ENCODE measurements at places on chromosomes 11 and 22.

DNA sequence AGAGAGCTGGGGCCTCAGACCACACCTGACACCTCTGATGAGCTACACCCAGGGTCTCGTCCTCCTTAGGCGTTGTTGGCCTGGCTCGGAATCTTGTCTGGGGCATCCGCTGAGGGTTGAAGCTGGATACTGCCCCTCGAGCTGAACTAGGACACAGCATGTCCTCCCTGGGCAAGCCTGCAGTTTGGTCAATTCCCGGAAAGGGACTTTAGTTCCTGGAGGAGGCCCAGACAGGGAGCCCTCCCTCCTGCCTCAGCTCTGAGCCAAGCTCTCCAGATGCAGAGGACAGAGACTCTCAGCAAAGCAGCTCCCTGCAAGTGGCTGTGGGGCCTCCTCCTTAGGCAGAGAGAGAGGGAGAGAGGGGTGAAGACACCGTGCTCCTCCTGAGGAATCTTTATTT is 4.9 kb downstream of the APOL3 start:
- DNase-seq: no peak

DNA sequence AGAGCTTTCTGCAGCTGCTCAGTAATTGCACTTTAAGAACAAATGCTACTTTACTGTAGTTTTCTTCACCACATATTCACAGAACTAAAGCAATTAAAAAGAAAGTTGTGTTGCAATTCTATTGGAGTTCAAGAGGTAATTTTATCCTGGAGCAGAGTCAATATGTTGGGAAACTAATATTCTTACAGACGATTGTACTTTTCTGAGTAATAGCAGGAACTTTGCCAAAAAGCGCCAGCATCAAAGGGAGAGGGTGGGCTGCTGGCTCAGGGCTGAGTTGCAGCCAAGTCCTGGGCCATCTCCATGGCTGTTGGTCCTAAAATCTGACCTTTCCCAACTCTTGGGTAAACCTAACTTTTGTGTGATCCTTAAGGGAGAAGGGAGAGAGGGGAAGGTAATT is 73.6 kb upstream of the MYO18B start:
- DNase-seq: no peak

DNA sequence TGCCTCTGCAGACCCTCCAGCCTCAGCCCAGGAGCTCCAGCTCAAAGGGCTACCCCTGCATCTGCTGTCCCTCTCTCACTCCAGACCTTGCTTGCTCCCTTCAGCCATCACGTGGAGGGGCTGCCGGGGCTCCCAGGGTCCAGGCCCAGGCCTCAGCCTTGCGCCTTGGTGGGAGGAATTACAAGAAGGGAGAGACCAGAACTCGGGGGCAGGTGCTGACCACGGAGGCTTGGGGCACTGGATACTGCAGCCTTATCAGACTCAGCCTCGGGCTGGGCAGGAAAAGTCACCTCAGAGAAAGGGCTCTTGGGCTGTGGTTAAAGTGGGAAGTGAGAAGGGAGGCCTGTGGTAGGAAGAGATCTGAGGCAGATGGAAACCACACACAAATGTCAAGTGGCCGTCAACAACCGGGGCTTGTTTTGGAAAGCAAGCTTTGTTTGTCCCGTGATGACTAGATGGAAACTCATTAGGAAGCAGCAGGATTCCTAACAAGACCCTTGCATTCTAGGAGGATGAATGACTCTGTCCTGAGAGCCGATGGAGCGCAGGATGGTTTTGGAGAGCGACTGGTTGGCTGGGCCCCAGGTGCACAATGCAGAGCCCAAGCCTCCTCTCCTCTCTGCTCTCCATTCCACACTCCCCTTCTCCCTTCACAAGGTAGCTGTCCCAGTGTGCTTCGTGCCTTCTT is 1321.7 kb downstream of the TBC1D22A start:
- no peak for DNase-seq

GRCh38 chr11:10493041-10493663 is 38.1 kb downstream of the AMPD3 start:
- DNase-seq: no peak

DNA sequence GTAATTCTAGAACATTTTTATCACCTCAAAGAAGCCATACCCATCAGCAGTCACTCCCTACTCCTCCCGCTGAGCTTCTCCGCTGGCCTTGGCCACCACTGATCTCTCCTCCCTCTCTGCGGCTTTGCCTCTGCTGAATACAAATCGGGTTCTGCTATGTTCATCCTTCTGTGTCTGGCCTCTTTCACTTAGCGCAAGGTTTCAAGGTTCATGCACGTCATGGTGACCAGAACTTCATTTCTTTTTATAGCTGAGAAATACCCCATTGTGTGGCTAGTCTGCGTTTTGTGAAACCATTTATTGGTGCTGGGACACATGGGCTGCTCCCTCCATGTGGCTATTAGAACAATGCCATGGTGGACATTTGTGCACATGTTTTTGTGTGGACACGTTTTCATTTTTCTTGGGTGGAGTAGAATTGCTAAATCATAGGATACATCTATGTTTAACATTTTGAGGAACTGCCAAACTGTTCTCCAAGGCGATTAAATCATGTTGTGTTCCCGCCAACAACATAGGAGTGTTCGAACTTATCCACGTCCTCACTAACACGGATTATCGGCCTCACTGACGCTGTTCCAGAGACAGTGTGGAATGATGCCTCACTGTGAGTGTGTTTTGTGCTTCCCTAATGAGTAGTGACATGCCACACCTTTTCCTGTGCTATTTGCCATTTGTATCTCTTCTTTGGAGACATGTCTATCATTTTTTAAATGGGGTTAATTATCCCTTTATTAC is 24.2 kb upstream of the KRTAP5-6 start:
- no peak for DNase-seq

- no peak for DNase-seq
These were observed 23.6 kb downstream of the TOLLIP start for GRCh38 chr11:1285876-1286275.

GRCh38 chr11:110311783-110312579 is 15.6 kb upstream of the RDX start:
- DNase-seq: no peak

GRCh38 chr11:134501406-134502152 is 89.5 kb upstream of the B3GAT1 start:
- no peak for DNase-seq

DNA sequence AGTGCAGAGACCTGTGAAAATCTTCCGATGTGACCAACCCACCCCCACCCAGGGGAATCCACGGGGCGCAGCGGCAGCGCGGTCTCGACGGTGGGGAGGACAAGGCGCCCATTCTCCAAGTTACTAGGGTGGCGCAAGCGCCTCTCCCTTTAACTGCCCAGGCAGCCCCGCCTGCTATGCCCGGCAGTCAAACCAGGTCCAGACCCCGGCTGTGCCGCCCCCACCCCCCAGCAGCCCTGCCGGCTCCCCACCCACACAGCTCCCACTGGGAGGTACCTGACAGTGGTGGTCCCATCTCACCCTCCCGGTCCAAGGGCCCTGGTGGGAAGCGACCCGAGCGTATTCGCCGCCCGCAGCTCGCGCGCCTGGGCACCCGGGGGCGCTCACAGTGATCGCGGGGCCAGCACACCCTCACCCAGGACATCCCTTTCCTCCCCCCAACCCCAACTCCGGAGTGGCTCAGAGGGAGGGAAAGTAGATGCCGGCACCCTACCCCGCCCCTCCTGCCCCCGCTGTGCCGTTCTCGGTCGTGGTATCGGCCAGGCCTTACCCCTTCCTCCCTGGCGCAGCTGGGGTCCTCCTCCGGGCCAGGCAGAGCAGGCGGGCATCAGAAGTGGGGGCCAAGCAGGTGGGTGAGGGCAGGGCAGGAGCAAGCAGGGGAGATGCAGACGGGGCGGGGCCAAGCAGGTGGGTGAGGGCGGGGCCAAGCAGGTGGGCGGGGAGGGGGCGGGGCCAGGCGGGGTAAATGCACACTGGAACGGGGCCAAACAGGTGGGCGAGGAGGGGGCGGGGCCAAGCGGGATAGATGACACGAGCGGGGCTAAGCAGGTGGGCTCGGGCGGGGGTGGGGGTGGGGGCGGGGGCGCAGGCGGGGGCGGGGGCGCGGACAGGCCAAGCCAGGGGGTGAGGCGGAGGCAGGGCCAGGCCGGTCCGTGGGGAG is at the start of gene TRPM5:
Gene TRPM5 (minus strand): TSS at position 634 of the 940 bp plus-strand sequence. CDS start 21,478 bp downstream, outside the sequence.
- DNase-seq: no peak

GRCh38 chr22:50447576-50448551 is 27.0 kb downstream of the SBF1 start:
- no peak for DNase-seq

GRCh38 chr11:59173964-59174663 is 2.2 kb downstream of the DTX4 start:
- no peak for DNase-seq

GRCh38 chr11:126079621-126080124 is 17.0 kb upstream of the CDON start:
- no peak for DNase-seq

DNA sequence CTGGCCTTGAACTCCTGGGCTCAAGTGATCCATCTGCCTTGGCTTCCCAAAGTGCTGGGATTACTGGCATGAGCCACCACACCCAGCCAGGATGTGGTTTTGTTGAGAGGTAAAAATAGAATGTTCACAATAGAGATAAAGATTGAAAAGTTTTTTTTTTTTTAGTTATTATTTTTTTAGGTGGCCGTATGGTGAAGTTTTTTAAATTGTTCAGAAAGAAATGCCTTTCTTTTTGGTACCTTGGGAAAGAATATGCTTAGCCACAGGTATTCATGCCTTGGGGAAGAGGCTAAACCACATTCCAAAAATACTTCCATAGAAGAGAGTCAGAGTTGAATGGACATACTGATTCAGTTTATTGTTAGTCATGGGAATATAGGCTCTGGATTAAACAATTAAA is 143.4 kb downstream of the C11orf91 start:
- no peak for DNase-seq

DNA sequence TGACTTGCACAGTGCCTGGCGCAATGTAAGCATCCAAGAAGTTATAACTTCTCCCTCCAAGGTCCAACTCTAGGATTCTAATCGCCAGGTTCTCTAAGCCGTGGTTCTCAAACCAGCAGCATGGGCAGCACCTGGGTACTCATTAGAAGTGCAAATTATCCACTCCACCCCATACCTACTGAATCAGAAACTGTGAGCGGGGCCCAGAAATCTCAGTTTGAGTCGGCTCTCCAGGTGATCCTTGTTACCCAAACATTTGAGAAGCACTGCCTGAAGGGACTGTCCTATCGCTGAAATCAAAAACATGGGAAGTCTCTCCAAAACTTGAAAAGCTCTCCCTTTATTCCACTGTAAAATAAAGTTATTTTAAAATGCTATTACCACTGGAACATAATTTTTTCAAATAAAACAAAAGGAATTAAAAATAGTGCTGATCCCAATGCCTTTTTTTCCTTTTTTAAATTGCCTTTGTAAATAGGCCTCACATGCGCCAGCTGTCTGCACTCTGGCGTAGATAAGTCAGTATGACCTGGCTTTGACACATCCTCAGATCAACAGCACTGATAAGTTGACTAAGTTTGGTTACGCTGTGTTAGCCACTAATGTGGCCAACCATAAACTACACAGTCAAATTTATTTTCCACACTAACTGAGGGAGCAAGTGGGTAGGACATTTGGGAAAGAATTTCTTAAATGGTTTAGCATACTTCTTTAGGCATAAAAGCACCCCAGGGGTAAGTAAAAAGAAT is 8.4 kb upstream of the CTR9 start:
- DNase-seq: no peak

DNA sequence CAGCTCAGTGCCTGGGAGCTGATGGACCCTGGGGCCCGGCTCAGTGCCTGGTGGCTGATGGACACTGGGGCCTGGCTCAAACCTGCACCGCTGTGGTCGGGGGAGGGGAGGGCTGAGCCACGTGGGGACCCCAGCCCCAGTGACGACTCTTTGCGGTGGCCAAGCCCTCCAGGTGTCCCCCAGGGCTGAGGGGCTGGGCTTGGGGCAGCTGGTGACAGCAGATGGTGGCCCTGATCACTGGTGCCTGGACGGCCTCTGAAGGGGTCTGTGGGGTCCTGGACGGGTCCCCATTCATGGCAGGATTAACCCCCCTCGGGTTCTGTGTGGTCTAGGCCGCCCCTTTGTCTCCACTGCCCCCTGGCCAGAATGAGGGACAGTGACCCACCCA is 3.4 kb upstream of the MUC5B start:
- DNase-seq: no peak

DNA sequence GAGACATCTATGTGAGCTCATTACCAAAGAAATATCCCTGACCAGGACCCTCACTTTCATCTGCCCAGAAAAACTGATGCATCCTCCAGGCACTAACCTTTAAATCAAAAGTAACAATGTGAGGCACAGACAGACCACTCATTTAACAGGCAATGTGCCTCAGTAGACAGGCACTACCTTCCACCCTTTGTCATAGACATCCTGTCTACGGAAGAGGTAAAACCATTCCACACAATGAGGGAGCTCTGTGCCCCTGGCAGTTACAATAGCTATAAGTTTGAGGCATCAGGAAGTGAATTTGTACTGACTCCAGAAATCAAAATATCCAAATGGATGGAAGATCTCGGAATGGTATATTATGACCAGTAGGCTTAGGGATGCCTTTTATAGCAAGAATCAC is 6.7 kb upstream of the CAVIN3 start:
- DNase-seq: no peak

GRCh38 chr11:3857628-3858027 is 2.2 kb downstream of the STIM1 start:
- DNase-seq: no peak

- no peak for DNase-seq
These were observed 2.0 kb upstream of the PLA2G3 start for GRCh38 chr22:31142285-31142684.

GRCh38 chr22:47835726-47836125 is 1073.3 kb downstream of the TBC1D22A start:
- no peak for DNase-seq

DNA sequence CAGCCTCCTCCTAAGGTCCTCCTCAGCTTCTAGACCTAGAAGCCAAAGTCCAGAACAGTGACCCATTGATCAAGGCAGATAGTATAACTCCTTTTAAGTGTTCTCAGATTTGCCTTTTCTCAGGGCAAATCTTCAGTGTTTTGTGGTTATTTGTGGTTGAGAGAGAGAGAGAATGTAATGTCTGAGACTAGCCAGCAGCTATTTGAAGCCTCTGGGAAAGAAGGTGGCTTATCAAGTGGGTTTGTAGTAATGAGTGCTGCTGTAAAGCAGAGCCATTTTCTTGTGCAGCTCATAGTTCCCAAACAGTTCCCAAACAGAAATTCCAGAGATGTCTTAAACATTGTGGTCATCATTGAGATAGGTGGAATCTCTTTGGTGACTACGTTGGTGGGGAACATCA is 89.5 kb downstream of the RNF169 start:
- no peak for DNase-seq
